ENCODE measurements at places on chromosomes 13 and 19. TPM values are rescaled to one million over a fixed set of nuclear protein-coding genes. Genes with fewer than 3 reads are reported as not detected.

Gene BCAM
- 77.1 TPM for total RNA-seq

Gene CYP2S1
- total RNA-seq: 8.5 TPM

Gene SDHAF1
- 36.5 TPM for total RNA-seq

Gene CGB3
- total RNA-seq: 1.1 TPM

Gene IFNL3
- not detected for total RNA-seq

Gene CTXN1
- 4.3 TPM for total RNA-seq

Gene HCST
- 0.97 TPM for total RNA-seq

Gene KCNRG
- 1.3 TPM for total RNA-seq

Gene LGI4
- 2.4 TPM for total RNA-seq

- no peak overlapping the region for H3K4me3 ChIP-seq
- peak; percentile 66 for DNase-seq
- no peaks in the 10 kb centered on the region for H3K36me3 ChIP-seq
- no peaks in the 10 kb centered on the region for H3K27me3 ChIP-seq
- no peak overlapping the region for H3K27ac ChIP-seq
These were observed 507.9 kb downstream of the UQCRFS1 start for GRCh38 chr19:28705008-28705407.

DNA sequence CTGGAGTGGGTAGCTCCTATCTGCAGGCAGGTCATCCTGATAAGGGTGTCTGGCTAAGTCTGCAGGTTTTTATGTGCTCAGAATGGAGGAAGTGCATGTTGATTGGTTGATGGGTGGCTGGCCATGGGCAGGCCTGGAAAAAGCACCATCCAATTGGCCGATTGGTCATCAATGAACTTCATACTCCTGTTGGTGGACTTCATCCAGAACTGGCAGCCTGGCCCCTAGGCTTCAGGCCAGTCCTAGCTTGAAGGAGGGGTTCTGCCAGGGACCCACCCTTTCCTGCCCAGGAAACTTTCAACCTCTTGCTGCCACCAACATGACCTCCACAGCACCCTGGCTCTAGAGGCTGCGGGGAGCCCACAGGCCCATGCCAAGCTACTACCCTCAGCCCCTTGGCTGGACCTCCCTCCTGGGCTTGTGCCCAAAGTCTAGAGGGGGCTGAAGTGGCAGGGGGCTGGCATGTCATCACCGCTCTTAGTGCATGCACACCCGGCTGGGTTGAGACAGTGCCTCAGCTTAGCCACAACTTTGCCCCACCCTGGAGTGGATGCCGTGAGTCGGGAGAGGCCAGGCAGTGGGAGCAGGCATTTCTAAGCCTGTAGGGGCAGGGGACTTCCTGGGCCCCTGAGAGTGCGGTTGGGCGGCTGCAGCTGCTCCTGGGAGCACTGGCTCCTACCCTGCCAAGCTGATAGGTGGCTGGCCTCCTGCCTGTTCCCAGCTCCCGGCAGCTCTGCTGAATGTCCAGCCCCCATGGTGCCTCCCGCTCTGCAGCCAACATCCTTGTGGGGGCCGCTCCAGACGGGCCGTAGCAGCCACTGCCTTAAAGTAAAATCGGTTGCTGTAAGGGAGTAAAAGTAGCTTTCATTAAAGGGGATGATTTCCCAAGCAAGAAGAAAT is 13.2 kb downstream of the DNAJC15 start:
- DNase-seq: no peak
- no peaks in the 10 kb centered on the region for H3K27me3 ChIP-seq
- no peaks in the 10 kb centered on the region for H3K36me3 ChIP-seq

- no peak overlapping the region for H3K27ac ChIP-seq
- no peaks in the 10 kb centered on the region for H3K36me3 ChIP-seq
- H3K4me1 ChIP-seq: no peaks in the 10 kb centered on the region
These were observed 95.3 kb upstream of the MLNR start for GRCh38 chr13:49124693-49125304.

DNA sequence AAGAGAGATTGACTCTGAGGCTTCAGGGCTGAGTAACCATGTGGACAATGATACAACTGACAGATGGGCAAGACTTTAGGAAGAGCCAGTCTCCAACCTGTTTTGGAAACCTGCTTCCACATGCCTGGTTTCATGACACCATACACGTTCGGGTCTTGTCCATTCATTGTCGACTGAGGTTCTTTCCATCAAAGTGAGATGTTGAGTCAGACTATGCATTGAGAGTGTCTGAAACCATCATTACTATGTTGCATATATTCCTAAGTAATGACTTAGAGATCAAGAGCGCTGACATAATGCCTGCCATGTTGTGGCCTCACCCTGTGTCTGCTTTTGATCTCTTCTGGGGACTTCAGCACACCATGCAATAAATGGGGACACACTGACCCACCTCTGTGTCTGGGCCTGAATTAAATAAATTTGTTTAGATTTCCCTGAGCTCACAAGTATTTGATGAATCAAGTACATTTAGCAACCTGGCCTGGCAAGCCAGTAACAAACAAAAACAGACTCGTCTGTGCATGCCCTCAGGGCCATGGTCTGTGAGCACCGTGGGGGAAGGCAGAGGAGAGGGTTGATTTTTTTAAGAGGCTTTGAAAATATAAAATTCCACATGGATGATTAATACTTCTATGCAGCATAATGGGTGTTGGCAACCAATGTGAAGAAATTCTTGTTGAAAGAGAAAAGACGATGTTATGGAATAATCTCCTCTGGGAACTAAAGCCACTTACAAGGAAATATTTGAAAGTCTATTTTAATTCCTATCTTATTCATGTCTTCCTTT is 49.9 kb upstream of the UBAC2 start:
- H3K27ac ChIP-seq: no peak overlapping the region
- no peak for DNase-seq
- H3K4me3 ChIP-seq: no peak overlapping the region
- H3K36me3 ChIP-seq: no peaks in the 10 kb centered on the region
- H3K4me1 ChIP-seq: no peaks in the 10 kb centered on the region
- H3K27me3 ChIP-seq: no peaks in the 10 kb centered on the region

- peak overlapping the region; percentile 98 for H3K27ac ChIP-seq
- DNase-seq: peak; percentile 57
- peaks cover 47% of the 10 kb centered on the region for H3K4me1 ChIP-seq
- peak overlapping the region; percentile 81 for H3K4me3 ChIP-seq
- no peaks in the 10 kb centered on the region for H3K27me3 ChIP-seq
- H3K36me3 ChIP-seq: no peaks in the 10 kb centered on the region
These were observed 3.8 kb downstream of the ZC3H4 start for GRCh38 chr19:47109541-47110375.

DNA sequence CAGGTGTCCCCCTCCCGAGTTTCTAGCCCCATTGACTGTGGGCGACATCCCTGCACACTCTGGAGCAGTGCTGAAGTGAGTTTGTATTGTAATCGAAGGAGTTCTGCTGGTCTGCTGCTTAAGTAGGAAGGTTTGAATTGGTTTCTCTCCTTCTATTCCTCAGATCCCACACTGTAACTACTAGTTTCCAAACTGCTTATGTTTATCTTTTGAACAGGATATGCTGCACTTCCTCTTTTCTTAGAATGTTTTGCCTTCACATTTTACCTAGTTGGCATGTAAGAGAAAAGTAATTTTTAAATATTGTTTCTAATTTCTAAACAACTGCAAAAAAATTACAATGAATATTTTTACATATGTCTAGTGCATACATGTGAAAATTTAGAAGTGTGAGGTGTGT is 511.8 kb downstream of the KLF12 start:
- H3K27me3 ChIP-seq: no peaks in the 10 kb centered on the region
- no peak overlapping the region for H3K4me3 ChIP-seq
- H3K36me3 ChIP-seq: no peaks in the 10 kb centered on the region

DNA sequence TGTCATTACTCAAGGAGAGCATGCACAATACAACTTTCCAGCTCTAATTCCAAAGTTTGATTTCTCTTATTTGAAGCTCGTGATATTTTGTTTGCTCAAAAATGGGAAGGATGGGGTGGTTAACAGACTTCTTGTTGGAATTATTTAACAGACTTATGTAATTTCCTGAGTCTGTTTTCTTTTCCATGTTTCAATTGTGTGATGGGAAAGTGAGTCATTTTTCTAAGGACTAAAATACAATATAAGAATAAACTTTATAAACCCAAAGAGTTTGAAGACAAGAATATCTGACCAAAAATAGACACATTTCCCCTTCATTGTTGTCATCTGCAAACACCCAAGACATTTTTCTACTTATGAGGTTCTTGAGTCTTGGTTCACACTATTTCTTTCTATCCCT is 211.8 kb upstream of the SLITRK5 start:
- no peak overlapping the region for H3K4me3 ChIP-seq
- H3K27ac ChIP-seq: no peak overlapping the region
- H3K36me3 ChIP-seq: no peaks in the 10 kb centered on the region
- H3K27me3 ChIP-seq: no peaks in the 10 kb centered on the region
- DNase-seq: no peak
- H3K4me1 ChIP-seq: no peaks in the 10 kb centered on the region

- H3K27ac ChIP-seq: peak overlapping the region; percentile 66
- H3K4me3 ChIP-seq: no peak overlapping the region
- H3K36me3 ChIP-seq: no peaks in the 10 kb centered on the region
- H3K4me1 ChIP-seq: peaks cover 30% of the 10 kb centered on the region
- DNase-seq: no peak
- H3K27me3 ChIP-seq: no peaks in the 10 kb centered on the region
These were observed 4.6 kb downstream of the TM9SF2 start for GRCh38 chr13:99505814-99506269.
